ENCODE measurements at places on chromosomes 7 and 10. TPM values are rescaled to one million over a fixed set of nuclear protein-coding genes. Genes with fewer than 3 reads are reported as not detected.
A peak's percentile ranks its signal among the peaks of the same experiment; 100 is the strongest.

DNA sequence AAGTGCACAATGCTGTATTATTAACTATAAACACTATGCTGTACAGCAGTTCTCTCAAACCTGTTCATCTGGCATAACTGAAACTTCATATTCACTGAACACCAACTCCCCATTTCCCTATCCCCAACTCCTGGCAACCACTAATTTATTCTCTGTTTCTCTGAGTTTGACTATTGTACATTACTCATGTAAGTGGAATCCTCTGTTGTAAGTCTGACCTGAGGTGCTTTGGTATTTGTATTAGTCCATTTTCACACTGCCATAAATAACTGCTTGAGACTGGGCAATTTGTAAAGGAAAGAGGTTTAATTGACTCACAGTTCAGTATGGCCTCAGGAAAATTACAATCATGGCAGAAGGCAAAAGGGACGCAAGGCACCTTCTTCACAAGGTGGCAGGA lies 266.3 kb downstream of the PPP1R3A start:
- no peak overlapping the region for H3K27ac ChIP-seq
- no peak for DNase-seq
- H3K27me3 ChIP-seq = no peaks in the 10 kb centered on the region
- H3K36me3 ChIP-seq = no peaks in the 10 kb centered on the region
- no peak overlapping the region for H3K4me3 ChIP-seq
- no peaks in the 10 kb centered on the region for H3K4me1 ChIP-seq

DNA sequence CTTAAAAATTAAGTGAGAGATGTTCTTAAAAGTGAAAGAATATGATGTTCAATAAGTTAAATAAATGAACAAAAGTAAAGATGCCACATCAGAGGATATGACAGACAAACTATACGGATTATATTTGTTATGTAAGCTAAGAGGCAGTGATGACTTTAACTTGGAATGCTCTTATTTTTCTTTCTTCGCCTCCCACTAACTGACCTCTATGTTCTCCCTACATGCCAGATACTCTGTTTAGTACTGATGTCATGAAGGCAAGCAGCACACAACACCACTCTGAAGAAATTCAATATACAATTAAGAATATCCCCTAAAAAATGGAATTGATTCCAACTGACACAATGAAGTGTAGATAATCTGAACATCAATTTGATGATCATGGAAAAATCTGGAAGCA lies 223.4 kb downstream of the DOCK4 start:
- no peaks in the 10 kb centered on the region for H3K4me1 ChIP-seq
- DNase-seq = no peak
- H3K4me3 ChIP-seq = no peak overlapping the region
- no peaks in the 10 kb centered on the region for H3K27me3 ChIP-seq
- no peak overlapping the region for H3K27ac ChIP-seq
- no peaks in the 10 kb centered on the region for H3K36me3 ChIP-seq

GRCh38 chr7:4040109-4040928 lies 641.8 kb upstream of the FOXK1 start:
- H3K4me3 ChIP-seq = peak overlapping the region; percentile 47
- H3K27me3 ChIP-seq = no peaks in the 10 kb centered on the region
- peak; percentile 39 for DNase-seq
- H3K27ac ChIP-seq = peak overlapping the region; percentile 87
- peaks cover 28% of the 10 kb centered on the region for H3K4me1 ChIP-seq

GRCh38 chr7:91140982-91141381 lies 123.3 kb upstream of the FZD1 start:
- H3K4me3 ChIP-seq = no peak overlapping the region
- H3K36me3 ChIP-seq = no peaks in the 10 kb centered on the region
- no peaks in the 10 kb centered on the region for H3K4me1 ChIP-seq
- H3K27me3 ChIP-seq = no peaks in the 10 kb centered on the region

CPED1 gene
- total RNA-seq = 0.25 TPM

All from H1 (cell line).